Bronchial epithelial cell (primary cell): ENCODE measurements at places on chromosomes 4 and X.

DNA sequence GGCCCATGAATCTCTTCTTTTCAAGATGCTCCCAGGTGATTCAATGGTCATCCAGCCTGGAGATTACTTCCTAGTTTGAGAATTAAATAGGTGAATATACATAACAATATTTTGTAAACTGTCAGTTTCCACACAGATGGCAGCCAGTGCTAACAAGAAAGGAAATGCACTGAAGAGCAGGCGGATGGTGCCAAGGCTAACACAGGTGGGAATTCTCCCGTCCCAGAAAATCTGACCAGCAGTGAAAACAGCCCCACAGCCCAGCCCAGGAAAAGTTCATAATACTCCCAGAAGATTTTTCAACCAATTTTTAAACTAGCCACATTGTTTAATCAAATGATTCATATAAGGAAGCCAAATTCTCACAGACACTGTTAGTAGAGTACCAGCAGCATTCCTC lies 387.2 kb upstream of the GATB start:
- peak; percentile 11 for DNase-seq

GRCh38 chr4:84892950-84893349 lies 73.5 kb downstream of the WDFY3 start:
- no peak for DNase-seq

GRCh38 chr4:15202481-15202880 lies 200.2 kb downstream of the CPEB2 start:
- DNase-seq = no peak

DNA sequence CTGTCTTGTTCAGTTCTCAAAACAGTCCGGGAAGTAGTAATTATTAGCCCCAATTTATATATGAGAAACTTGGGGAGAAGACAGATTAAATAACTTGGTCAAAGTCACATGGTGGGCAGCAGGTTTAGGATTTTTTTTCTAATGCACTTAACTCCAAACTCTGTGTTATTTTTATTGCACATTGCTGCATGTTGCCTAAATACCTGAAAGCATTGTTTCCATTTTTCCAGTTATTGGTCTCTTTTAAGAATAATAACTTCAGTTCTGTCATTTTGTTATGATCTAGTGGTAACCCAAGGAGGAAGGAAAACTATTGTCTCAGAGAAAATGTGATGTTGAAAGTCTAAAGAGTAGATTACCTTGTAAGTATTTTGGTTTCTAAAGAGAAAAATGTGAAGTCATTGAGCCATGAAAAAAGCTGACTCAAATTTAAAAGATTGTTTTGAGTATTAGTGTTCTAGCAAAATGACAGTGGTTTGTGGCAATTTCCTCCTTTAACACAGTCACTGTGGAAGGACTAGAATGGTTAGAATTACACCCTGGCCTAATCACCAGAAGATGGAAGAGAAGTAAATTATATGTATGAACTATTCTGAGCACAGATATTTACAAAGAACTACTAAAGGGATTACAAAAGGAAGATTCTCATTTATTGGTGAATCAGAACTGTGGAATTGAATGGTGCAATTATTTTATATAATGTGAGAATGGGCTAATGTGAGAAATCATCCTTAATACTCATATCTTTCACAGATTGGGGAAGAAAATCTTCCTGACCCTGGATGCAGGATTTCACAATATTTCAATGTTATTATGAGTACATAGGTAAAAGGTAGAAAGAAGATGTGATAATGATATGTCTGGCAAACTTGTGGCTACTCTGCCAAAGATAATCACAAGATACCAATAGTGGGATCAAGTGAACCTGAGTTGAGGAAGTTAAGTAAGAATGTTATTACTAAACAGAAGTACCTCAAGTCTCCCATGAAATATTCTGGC lies 21.7 kb upstream of the CXCL8 start:
- peak; percentile 50 for DNase-seq

DNA sequence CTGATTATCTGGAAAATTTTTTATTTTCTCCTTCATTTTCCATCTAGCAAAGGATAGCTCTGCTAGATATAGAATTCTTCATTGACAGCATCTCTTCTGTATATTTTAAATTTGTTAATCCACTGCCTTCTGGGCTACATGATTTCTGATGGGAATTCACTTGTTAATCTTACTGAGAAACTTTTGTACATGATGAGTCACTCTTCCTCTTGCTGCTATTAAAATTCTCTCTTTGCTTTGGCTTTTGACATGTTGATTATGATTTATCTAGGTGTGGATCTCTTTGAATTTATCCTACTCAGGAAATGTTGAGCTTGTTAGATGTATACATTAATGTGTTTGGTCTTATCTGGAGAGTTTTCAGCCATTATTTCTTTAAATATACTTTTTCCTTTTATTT lies 27.5 kb downstream of the OR13H1 start:
- no peak for DNase-seq

DNA sequence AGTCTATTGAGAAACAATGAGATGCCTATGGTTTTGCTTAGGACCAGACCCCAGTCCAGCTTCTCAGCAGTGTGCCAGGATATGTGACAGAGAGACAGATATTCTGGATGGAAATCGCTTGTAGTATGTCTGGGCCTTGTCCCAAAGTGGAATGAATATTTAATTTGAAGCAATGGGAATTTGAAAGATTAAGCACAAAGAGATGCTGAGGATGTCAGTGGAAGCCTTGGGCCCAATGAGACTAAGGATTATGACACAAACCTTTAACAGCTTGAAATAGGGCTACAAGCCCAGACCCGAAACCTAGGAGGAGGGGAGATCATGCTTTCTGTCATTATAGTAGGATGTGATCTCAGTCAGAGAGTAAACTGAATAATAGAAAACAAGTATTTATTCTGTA lies 459.2 kb downstream of the FAT4 start:
- peak; percentile 8 for DNase-seq

DNA sequence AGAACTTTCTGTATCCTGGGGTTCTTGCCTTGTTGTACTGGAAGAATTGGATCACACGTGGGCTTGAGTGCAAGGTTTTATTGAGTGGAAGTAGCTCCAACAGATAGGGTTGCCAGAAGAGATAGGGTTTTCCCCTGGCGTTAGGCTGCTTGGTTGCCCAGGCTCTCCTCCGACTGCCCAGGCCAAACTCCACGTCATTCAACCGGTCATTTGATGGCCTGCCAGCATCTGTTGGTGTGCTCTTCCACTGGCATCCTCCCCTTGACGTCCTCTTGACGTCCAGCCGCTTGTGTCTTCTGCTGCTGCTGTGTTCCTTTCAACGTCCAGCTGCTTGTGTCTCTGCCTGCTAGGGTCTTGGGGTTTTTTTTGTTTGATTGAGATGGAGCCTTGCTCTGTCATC lies 340.3 kb upstream of the ZCCHC13 start:
- DNase-seq = no peak

- no peak for DNase-seq
Observed at GRCh38 chrX:1134156-1134555, 78.3 kb downstream of the CRLF2 start.

DNA sequence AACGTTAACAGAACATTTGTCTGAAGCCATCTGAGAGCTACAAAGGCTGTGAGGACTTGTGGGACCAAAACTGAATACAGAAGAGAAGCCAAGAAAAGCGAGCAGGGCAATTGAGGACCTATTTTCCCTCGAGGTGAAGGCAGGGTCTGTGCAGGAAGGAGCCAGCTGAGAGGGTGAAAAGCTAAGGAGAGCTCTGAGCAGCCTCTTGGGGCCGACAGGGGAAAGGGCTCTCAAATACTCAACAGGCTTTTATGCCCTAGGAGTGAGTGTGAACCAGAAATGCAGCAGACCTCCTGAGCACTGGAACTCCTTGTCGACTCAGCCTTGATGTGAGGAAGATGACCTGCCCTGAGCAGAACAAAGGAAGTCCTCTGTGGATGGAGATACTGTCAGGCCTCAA lies 54.2 kb downstream of the C4orf50 start:
- DNase-seq = no peak

GRCh38 chr4:57378766-57379165 lies 268.6 kb upstream of the IGFBP7 start:
- DNase-seq = peak; percentile 8

GRCh38 chr4:173418639-173419038 lies 19.7 kb upstream of the SCRG1 start:
- DNase-seq = peak; percentile 36

DNA sequence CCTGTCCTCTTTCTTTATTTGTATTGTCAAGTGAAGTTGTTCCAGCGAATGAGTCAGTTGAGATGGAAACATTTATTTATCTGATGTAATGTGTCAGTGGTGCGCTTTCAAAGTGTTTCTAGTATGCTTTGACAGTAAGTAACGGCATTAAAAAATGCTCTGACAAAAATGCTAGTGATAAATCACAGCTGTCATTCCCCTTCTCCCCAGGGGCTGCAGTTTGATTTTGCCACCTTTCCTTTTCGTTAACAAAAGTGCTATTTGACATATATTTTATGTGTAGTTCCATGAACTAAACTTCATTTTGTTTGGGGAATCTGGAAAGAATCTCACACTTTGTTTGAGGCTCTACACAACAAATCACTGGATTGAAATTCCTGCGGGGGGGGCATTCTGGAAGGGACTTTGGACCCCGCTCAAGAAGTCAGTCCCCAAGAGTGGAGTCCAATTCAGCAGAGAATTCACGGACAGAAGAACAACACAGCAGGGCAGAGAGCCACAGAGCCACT lies 7.6 kb upstream of the TBC1D19 start:
- no peak for DNase-seq

DNA sequence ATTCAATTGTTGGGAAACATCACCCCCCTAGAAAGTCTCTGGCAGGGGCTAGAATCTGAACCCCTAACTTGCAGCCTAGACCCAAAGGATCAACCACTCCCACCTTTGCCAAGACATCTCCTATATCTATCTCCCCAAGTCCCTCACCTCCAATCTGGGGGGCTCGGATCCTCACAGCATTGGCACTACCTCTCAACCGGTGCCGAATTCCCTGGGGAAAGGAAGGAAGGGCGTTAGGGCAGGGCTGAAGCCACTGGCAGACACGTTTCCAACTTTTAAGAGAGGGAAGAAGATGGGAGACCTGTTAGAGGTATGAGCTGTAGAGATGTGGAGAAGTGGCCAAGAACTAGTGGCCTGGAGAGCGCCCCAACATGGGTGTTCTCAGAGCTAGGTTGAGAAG lies 2.7 kb downstream of the TIMM17B start:
- DNase-seq = no peak

DNA sequence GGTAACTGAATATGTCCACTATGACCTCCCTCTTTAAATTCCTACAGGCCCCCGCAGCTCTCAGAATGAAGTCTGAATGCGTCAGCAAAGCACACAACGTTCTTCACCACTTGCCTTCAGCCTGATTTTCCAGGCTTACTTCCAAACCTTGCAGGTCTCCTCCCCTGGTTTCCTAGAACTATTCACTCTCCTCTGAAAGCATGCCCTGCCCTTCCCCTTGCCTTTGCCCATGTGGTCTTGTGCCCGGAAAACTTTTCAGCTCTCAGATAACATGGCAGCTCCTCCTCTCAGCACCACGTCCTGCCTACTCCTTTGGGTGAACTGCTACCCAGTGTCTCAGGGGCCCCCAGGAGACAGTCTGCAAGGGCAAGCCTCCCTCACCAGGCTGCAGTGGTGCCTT lies 268.5 kb upstream of the LDB2 start:
- no peak for DNase-seq

- no peak for DNase-seq
Observed at GRCh38 chr4:64625438-64625837, 216.2 kb upstream of the TECRL start.

- DNase-seq = no peak
Observed at GRCh38 chr4:145531223-145531622, 49.6 kb downstream of the SMAD1 start.

GRCh38 chrX:106891762-106892460 lies 11.2 kb downstream of the RIPPLY1 start:
- peak; percentile 45 for DNase-seq

DNA sequence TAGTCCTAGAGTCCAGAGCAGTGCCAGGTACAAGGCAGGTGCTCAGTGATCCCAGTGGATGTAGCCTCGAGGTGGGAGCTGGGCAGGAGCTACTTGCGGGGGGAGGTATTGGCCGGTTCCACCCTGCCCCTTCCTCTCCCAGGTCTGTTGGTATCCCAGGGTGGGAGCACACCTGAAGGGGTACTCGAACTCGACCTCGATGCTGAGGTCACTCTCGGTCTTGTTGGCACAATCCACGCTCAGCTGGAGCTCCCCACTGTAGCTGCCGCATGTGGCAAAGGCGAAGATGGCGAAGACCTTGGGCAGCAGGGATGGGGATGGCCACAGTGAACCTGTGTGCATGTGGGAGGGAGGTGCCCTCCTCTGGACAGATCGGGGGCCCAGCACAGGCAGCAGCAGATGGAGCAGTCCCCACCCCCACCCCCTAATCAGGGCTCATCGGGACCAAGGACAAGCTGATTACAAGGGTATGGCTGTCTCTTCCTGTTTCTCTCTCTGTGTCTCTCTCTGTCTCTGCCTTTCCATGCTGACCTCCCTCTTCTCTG lies 2.4 kb downstream of the SYP start:
- no peak for DNase-seq

DNA sequence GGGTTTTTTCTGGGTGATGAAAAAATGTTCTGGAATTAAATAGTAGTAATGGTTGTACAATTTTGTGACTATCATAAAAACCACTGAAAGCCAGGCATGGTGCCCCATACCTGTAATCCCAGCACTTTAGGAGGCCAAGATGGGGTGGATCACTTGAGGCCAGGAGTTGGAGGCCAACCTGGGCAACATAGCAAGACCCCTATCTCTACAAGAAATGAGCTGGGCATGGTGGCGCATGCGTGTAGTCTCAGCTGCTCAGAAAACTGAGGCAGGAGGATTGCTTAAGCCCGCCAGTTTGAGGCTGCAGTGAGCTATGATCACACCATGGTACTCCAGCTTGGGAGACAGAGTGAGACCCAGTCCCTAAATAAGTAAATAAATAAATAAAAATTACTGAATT lies 58.3 kb upstream of the TMEM131L start:
- DNase-seq = no peak

DNA sequence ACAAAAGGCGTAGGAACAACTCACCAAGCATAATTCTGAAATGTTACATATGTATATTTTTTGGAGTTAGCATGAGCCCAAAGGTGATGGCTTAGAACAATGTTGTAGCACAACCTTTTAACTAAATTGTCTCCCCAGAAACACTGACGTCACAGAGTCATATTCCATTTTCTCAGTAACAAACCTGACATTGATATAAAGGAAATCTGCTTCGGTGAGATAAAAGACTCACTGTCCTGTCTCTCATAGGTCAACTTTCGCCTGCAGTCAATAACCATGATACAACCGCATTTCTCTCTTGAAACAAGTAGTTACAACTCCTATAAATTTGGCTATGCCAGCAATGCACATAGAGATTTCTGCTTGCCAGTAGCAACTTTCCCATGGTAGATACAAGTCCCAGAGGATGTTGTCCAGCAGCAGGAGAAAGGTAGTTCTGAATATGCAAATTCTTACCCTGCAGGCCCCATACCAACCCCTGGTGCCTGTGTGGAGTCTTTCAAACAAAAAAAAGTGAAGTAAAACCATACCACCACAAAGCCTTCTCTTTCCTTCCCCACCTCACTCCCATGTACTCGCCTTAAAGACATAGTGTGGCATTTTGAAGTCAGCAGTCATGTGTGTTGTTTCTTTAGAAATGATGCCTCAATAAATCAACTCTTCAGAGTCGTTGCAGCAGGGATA lies 47.9 kb downstream of the MTM1 start:
- no peak for DNase-seq
